Activated T-helper 1 cell treated with Interleukin-2 at 50 U/mL for 16 hours (primary cell): ENCODE measurements at places on chromosomes 2 and 18.

DNA sequence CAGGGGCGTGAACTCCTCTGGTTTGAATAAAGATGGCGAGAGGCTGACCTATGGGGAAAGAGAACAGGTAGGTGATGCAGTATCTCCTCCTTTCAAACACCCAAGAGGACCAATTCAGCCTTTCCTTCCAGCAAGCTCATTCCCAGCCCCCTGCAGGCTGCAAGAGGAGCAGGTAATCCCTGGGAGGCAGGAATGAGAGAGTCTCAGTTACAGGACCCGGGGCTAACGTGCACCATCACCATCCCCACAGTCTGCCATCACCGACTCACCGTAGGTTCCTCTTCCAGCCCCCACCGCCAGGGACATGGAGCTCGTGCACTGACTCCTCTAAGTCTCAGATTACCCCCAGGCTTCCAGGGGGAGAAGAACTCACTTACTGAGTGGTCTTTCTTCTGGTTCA is 26.7 kb downstream of the XDH start:
- DNase-seq = no peak

GRCh38 chr2:134169788-134170187 is 84.1 kb upstream of the MGAT5 start:
- no peak for DNase-seq

GRCh38 chr18:21702602-21703001 is 2.0 kb downstream of the ABHD3 start:
- no peak for DNase-seq

- no peak for DNase-seq
Measured at GRCh38 chr2:3595985-3596384, 1.1 kb downstream of the COLEC11 start.

DNA sequence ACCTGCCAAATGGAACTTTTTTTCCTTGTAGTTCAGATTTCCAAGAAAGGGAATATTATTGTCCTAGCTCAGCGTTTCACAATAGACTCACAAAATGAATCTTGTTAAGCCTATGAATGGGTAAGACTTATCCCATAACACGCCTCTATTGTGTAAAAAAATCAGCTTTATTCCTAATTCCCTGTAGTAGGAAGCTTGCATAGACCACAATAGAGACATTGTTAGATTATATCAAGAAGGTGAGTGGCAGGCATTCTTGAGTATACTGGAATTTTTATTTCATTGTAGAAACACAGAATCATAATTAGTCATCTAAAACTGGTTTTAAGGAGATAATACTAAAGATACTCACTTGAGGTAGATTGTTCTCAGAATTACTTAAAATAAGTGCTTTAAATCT is 46.5 kb upstream of the SLC30A6 start:
- DNase-seq = no peak

GRCh38 chr18:78896111-78896905 is 83.3 kb upstream of the SALL3 start:
- no peak for DNase-seq

DNA sequence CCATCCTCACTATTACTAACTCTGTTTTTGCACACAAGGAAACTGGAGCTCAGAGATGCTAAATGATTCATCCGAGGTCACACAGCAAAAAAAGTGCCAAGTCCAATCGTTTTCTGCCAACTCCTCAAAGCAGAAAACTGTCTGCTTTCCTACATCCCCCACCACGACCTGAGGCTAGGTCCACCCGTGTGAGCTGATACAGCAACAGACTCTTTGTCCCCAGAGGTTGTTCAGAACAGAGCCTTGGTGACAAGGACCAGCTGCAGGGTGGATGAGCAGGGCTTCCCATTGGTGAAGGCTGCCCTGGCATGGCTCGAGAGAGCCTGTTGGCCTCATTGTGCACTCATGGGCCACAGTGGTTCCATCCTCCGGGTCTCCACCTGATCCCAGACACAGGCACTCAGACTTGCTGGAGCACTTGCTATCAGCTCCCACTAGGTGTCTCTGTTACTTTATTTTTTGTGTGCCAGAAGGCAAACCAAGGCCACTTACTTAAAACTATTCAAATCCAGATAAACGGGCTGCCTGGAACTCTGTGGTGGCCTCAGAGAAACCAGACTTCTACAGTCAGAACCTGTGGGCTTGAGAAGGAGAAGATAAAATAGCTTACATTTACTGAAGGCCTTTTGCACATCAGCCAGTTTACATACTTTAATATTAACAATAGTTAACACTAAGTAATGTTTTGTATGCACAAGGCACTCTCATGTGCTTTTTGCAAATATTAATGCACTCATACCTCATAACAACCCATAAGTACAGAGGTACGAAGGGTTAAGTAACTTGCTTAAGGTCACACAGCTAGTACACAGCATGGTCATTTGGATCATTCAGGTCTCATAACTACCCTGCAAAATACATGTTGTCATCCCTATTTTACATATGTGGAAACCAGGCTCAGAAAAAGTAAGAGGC is 62.9 kb upstream of the CTIF start:
- no peak for DNase-seq

- DNase-seq = no peak
Measured at GRCh38 chr2:168149150-168149974, 98.0 kb downstream of the STK39 start.

- DNase-seq = no peak
Measured at GRCh38 chr2:28271919-28272250, 120.8 kb upstream of the FOSL2 start.

DNA sequence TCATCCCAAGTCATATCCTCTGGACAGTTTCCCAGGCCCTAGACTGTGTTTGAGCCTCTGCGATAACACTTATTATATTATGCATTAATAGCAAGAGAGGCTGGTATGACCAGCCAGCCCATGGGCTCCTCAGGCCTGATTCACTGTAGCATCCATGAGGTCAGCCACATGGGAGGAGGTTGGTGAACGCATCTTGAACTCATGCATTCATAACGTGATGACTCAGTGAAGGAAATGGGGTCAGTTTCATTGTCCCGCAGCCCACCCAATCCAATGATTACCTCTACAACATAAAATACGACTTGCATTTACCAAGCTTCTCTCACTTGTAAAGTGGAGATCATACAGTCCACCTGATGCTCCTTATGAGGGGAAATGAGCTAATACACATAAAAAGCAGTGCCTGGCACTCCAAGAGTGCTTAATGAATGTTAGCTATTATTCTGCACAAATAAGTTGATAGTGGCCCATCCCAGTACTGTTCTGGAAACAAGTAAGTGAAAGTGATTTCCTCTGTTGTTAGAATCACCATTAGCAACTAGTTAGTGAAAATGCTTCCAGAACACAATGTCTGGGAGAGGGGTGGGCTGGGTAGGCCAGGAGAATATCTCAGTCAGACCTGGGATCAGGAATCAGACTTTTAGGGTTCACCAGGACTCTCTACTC is 46.1 kb upstream of the CELF4 start:
- no peak for DNase-seq

DNA sequence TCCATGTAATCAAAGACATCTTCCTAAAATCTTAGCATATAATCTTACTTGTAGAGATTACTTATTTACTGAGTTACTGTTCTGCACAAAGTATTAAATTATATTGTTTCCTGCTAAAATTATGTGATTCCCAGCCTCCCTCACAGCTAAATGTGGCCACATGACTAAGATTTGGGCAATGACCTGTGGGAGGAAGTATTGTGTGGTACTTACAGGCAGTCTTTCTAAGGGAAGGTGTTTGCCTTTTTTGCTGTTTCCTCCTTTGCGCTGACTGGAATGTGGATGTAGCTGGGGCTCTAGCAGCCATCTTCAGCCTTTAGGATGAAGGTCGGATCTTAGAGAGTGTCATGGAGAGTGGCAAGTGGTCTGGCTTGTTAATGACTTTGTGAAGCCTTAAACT is 146.3 kb upstream of the APCDD1 start:
- no peak for DNase-seq

DNA sequence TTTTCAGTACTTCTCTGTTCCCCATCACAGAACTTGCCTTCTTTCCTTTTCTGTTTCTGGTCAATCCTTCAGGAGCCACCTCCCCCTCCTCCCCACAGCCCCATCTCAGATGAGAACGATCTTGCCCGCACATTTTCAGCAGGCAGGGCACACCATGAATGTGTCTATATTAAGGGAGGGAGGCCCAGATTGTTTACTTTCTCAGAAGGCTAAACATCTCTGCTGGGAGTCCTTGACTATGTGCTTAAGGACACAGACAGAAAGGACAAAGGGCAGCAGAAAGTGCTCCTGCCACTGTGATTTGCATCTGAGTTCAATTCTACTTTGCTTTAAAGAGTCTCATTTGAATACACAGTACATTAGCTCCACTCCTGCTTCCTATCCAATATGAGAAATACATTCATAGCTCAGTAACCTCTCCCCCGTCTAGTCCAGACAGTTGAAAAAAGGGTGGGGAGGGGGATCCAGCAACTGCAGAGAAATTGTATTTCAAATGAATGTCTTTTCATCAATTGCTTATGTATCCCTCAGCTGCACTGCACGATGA is 175.0 kb upstream of the PARD3B start:
- no peak for DNase-seq

DNA sequence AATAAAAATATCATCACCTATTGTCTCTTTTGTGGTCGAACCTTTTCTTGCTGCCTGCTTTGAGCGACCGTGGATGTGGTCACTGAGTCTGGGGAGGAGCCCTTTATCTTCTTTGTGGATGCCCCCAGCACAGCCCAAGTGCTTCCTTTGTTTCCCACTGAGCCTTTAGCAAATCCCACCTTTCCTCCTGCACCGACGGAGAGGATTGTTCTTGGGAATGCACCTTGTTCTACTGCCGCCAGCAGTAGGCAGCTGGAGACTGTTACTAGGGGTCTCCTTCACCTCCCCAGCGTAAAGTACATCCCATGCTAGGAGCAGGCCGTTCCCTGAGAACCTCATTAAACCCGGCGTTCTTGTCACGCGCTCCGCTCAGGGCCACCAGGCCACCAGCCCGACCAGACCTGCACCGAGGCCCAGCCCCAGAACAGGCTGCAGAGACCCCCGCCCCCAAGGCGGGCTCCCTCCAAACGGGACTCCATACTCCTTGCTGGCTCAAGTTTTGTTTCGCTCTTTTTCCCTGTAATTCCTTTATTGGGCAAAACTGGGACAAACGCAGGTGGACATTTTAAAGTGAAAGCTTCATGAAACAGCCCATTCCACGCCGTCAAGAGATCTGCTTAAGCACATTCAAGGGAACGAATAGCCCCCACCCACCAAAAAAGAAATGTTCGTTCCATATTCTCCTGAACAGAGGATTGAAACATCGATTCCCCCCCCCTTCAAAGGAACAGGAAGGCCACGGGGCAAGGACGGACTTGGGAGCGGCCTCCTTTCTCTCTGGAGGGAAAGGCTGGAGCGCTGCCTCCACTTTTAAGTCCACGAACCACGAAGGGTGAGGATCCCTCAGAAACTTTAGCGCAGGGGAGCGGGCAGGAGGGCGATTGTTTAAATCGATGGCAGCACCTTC is 1.1 kb upstream of the MAT2A start:
- DNase-seq = no peak

DNA sequence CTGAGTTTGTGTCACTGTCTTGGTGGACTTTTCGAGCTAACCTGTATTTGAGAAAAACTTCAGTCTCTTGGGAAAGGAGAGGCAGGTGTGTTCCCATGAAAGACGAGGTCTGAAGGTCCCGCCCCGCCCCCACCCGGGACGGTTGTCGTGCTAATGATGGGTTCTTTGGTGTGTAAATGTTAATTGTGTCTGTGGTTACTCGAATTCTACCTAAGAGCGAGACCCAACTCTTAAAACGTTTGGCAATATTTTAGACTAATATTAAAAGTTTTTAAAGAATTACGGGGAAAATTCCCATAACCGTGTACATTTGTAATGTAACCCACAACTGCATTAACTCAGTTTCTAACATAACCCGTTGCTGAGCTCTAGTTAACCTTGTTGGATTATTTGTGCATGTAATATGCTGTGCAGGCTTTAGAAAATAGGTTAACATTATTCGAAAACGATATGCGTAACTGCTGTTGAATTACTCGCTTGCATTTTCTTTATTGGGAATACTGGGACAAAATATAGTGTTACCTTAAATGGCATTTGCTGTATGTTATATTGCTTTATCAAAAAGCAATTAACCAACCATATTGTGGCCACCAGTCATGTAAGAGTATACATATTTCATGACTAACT is 833 bp downstream of the EPB41L5 start:
- no peak for DNase-seq

- no peak for DNase-seq
Measured at GRCh38 chr18:32443033-32443705, 27.5 kb downstream of the GAREM1 start.

- DNase-seq = no peak
Measured at GRCh38 chr2:238563551-238563950, 136.8 kb downstream of the ASB1 start.

DNA sequence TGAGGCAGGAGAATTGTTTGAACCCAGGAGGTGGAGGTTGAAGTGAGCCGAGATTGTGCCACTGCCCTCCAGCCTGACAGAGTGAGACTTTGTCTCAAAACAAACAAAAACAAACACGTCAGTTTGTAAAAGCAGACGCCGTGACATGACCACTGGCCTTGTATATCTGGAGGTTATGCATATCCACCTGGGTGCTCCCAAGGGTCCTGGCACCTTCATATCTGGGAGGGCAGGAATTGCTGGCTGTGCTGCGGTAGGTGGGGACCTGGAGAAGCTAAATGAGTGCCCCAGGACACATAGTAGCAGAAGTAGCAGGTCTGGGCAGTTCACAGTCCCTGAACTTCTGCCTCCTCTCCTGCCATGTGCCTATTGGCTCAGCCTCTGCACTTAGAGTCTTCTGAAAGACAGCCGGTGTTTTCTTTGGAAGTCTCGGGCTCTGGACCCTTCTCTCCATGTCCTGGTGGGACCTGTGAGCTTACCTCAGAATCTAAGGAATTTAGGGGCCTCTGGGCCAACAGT is 30.9 kb upstream of the IL1R2 start:
- no peak for DNase-seq

- no peak for DNase-seq
Measured at GRCh38 chr2:122300758-122301157, 545.3 kb downstream of the TSN start.

- DNase-seq = no peak
Measured at GRCh38 chr2:171327043-171327496, 106.7 kb downstream of the METTL8 start.

DNA sequence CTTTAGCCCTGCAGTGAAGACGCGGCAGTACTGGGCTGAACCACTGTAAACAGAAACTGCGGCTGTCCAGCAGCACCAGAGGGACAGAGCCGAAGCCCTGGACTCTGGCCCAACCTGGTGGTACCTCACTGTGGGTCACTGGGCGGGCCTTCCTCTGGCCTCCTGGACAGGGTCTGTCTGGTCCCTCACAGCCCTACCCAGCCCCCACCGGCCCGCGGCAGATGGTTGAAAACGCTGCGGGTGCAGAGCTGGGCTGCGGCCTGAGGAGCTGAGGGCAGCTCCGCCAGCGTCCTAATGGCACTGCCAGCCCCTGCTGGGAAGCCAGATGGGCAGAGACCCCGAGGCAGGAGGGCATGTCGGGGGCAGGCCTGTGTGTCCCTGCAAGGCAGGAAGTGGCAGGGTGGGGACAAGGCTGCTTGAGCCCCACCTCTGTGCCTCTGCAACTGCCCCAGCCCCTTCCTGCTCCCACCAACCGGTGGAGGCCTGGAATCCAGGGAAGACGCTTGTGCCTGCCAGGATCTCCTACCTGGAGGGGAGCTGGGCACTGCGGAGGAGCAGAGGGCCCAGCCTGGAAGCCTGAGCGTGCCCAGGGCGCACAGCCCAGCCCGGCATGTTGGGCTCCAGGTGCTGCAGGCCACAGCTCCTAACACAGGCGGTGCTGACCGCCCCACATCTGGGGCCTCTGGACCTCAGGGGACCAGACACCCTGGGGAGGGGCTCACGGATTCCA is 36.3 kb downstream of the HS6ST1 start:
- DNase-seq = no peak
